Daoy (cell line): ENCODE measurements at places on chromosomes 12 and 14. TPM values are rescaled to one million over a fixed set of nuclear protein-coding genes. Genes with fewer than 3 reads are reported as not detected.
A peak's percentile ranks its signal among the peaks of the same experiment; 100 is the strongest.

Gene CACNA1C
- total RNA-seq = 0.65 and 1.8 TPM in 2 replicates

GRCh38 chr12:66726556-66726955 lies 47.7 kb upstream of the GRIP1 start:
- DNase-seq = no peak

GRCh38 chr14:76133103-76133502 lies 18.6 kb upstream of the GPATCH2L start:
- peak; percentile 51 for DNase-seq

- no peak for DNase-seq
These were observed 38.7 kb downstream of the PPHLN1 start for GRCh38 chr12:42364692-42365091.

GRCh38 chr12:71441836-71442566 lies 2.4 kb downstream of the LGR5 start:
- DNase-seq = no peak

DNA sequence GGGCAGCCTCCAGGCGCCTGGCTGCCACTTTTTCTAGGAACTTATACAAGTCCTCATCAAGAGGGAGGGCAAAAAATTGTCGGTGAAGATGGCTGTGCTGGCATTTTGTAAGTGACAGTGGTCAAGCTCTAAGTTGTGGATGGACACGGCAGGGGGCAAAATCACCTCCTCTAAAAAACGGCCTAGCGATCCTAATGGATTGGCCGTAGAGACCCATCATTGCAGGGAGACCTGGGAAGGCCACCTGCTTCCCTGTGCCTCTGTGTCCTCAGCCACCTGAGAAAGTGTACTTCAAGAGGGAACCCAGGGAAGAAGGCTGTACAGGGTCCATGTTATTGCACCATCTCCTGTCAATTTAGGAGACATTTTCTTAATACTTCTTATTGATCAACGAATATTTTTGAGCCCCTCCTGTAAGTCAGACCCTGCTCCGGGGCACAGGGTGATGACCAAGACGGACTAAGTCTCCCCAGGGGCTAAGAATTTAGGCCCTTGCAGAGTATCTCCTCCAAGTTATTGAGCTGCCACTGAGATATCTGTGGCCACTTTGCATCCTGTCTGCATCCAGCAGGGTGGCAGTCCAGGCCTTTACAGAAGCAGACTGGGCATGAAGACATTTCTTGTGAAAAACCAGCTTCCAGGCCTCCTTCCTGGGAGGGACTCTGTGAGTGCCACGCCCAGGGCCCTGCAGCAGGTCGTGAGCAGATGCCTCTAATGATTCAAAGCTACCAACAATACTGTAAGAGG lies 40.5 kb downstream of the PSMA6 start:
- DNase-seq = peak; percentile 39

DNA sequence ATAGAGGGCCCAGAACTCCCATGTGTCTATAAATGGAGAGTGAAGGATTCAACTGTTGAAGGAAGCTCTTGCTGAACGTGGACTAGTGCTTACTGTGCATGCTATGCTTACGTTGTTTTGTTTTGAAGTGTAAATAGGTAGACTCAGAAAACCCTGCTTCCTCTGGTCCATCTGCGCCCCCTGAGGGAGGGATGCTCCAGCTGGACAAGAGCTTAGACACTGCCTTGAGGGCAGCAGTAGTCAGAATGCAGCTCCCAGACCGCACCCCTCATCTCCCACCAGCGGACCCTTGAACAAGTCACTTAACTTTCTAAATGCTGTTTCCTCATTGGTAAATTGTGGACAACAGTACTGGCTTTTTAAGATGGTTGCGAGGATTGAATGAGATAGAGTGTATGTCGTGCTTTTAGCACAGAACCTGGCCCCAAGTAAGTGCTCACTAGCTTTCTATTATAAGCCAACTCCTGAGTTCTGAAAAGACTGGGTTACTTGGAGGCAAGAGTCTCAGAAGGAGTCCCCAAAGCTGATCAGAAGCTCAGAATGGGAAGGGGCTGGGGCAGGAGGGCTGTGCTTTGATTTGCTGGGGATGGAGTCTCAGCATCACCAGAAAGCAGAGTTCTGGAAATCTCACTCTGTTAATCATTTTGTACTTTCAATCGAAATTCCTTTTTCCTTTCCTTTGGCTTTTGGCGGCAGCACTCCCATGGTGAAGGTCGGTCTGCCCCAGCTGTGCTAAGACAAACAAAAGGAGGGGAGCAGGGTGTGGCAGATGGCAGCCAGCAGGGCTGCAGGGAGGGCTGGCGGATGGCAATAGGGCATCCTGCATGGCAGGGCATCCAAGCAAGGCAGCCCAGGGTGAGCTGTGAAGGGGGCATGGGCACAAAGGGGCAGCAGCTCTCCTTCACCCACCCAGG lies 15.6 kb downstream of the AGAP2 start:
- DNase-seq = no peak

- no peak for DNase-seq
These were observed 60.8 kb downstream of the TMCC3 start for GRCh38 chr12:94589591-94590001.

GRCh38 chr12:130161261-130162243 lies 712 bp upstream of the FZD10 start:
- peak; percentile 61 for DNase-seq
